ENCODE measurements at places on chromosomes 3 and 15.
A peak's percentile ranks its signal among the peaks of the same experiment; 100 is the strongest.

GRCh38 chr15:90001683-90002427 is 731 bp downstream of the ZNF710 start:
- DNase-seq: peak; percentile 64

DNA sequence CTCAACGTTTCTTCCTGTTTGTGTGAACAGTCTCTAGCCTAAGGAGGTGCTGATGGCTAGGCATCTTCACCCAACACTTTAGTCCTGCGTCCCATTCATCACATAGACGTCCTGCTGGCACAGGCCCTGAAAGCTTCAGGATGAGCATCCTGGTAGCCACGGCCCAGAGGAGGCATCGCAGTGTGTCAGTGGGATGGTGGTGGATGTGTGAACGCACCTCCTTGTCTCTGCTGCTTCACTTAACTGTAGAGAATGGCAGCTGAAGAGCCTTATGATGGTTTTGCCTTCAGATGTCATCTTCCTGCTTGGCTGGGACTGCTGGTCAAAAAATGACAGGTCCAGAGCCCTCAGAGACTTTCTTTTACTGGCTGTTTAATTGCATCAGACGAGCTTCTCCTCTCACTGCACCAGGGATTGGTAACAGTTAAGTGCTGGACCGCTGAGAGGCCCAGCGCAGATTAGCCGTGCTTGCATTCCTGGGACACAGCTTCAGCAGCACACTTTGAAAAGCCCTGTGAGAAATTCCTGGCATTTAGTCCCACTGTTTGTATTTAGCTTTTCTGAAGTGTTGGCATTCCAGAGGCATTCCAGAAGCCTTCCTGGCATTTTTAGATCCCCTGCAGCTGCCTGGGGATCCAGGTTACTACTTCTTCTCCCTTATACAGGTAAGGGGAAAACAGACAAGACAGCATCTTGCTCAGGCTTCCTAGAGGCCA is 132.4 kb upstream of the PLXNA1 start:
- DNase-seq: peak; percentile 70

- DNase-seq: no peak
These were observed 35.9 kb upstream of the CMSS1 start for GRCh38 chr3:99781761-99782160.

DNA sequence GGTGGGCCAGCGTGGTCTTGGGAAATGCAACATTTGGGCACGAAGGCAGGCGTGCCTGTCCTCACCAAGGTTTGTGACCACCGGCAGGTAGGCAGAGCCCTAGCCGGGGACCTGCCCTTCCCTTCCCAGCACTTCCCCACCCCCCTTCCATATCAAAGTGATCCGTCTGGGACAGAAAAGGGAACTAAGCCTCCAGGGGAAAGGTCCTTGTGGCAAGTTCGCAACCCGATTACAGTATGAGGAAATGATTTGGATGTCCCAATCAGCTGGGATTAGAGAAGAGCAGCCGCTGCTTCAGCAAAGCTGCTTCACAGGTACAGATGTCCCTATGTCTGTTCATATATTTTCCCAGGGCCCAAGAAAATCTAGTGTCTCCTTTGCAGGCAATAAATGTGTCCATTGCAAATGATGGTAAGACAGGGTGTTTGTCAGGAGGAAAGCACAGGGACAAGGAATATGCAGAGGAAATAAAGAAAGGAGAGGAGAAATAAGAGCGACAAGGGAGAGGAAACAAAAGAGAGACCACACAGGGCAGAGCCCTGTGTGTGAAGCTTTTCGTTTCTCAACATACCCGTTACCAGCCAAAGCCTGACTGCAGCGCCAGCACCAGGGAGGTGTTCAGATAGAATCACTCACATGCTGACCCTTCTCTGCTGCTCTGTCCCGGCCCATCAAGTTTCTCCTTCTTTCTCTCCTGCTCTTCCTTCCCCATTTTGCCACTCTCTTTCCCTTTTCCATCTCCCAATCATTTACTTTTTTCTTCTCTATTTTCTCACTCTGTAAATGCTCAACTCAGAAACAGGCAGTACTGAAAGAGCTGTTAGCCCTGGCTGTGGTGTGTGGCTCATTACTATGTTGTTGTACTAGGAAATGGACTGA is 17.4 kb upstream of the SECISBP2L start:
- DNase-seq: no peak

DNA sequence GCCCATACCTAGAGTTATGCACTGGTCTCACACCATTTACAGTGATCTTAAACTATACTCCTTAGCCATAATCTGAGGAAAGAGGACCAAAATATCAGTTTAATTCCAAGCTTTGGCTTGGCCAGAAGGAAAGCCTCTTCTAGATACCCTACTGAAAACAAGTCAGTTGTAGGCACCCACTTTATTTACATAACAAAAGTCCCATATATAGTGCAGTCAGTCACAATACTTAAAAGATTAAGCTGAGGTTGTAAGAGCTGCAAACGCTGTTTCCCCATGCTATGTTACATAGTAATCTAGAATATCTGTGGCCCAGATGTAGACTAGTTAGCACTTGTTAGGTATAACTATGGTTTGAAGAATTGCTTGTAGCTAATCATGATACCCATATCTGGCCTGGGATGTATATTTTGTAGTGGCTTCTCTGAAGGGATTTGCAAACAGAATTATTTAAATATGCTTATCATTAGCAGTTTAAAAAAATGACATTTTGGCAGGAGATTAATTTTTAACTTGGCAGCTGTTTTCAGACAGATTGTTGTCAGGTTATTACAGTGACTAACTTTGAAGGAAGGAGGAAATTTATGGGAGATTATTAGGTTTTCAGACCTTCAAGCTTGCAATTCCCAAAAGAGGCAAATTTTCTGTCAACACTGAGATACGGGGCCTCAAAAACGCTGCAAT is 160.4 kb upstream of the SLC2A2 start:
- no peak for DNase-seq

GRCh38 chr3:134338201-134338512 is 36.1 kb downstream of the AMOTL2 start:
- no peak for DNase-seq

- DNase-seq: no peak
These were observed 79.5 kb upstream of the BHLHE40 start for GRCh38 chr3:4899710-4900109.

- DNase-seq: no peak
These were observed 18.1 kb downstream of the PLA2G4B start for GRCh38 chr15:41856716-41857115.

DNA sequence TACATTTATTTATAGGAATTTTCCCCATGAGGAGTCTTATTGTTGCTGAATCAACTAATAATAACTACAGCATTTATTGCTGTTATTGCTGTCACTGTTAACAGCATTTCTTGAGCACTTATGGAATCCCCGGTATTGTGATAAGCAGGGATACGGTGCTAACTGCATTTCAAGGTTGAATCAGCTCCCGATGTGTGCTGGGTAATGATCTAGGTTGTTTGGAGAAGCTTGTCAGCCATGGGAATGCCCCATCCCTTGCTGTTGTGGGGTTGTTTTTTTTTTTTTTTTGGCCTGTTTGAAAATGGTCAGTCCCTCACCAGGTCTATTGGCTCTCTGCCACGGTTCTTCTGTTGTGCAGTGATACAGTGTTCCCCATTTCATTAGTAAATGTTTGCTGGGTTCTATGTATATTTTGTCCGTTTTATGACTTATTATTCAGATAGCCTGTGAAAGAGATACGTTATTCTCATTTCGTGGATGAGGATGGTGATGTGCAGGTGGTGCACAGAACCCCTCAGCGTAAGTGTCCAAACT is 48.5 kb downstream of the MED12L start:
- no peak for DNase-seq

DNA sequence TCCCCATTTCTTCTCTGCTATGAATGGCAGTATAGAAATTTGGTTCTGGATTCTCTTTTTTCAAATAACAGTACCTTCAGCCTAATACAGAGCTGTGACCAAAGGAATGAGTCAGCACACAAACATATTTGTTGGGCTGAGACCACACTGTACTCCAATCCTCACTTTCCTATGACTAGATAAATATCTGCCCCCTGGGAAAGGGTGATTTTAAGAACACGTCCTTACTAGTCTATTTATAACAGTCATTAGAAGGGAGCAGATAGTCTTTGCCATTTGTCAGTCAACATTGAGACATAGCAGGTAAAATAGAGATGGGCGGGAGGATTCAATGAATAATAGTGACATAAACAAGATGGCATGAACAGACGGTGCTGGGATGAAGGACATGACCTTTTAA is 461.3 kb downstream of the MCTP2 start:
- peak; percentile 12 for DNase-seq

DNA sequence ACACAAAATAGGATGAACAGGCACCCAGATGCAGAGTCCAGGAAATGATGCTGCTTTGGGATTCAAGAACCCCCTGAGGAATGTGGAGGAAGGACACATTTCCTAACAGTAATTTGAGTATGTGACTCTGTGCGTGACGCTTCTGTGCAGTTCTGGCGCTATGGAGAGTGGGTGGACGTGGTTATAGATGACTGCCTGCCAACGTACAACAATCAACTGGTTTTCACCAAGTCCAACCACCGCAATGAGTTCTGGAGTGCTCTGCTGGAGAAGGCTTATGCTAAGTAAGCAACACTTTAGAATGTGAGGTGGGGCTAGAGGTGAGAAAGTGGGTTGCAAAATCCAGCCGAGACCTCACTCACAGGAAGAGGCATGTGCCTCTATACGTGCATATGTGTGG is 28.3 kb downstream of the CAPN3 start:
- no peak for DNase-seq

DNA sequence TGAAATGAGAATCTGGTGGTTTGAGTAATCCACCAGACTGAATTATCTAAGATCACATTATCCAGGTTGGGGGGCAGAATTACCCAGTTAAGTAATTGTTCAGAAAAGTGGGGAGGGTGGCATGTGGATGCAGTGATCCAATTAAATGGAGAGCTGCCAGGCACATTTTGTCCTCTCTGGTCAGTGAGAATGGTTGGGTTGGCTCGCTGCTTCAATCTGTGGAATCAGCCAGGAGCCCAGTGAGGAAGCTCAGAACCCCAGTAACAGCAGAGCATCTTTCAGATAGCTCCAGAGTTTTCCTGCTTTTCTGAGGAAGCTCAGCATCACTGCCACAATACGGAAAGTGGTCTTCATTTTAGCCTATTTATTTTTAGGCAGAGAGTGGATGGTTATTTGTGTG is 6.4 kb upstream of the EXOG start:
- DNase-seq: no peak

GRCh38 chr3:107989661-107990060 is 101.2 kb downstream of the CD47 start:
- DNase-seq: no peak

GRCh38 chr15:77037388-77038209 is 33.3 kb downstream of the TSPAN3 start:
- DNase-seq: no peak

GRCh38 chr3:100993309-100993708 is at the start of gene ABI3BP:
ABI3BP (minus strand) TSS chr3:100993421; CDS start chr3:100993384, 37 bp downstream.
- peak; percentile 65 for DNase-seq

- DNase-seq: no peak
These were observed 209.7 kb upstream of the RARB start for GRCh38 chr3:25218362-25218761.

- DNase-seq: no peak
These were observed 32.4 kb downstream of the THBS1 start for GRCh38 chr15:39613271-39613670.

GRCh38 chr3:186168976-186169375 is 60.1 kb upstream of the ETV5 start:
- no peak for DNase-seq

- no peak for DNase-seq
These were observed 376.8 kb upstream of the ALCAM start for GRCh38 chr3:104989878-104990277.

GRCh38 chr15:28944286-28944685 is 58.5 kb downstream of the APBA2 start:
- no peak for DNase-seq

GRCh38 chr3:52090933-52091468 is 34.6 kb upstream of the DUSP7 start:
- no peak for DNase-seq

- no peak for DNase-seq
These were observed 35.2 kb downstream of the CADM2 start for GRCh38 chr3:84993956-84994355.

DNA sequence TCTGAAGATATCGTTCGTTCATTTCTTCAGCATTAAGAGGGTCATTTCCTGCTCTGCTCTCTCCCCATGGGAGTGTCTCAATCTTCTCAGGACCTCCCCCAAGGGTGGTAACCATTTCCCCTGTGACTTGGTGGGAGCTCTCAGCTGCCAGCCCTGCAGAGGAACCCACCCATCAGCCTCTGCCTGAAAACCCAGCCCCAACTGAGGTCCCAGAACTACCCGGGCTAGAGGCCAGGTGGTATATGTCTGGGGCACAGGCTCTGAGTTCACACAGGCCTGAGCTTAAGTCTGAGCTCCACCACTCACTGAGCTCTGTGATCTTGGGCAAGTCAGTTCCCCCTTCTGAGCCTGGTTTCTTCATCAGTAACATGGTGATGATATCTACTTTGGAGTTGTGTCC is 10.0 kb upstream of the ATP2B2 start:
- DNase-seq: no peak

DNA sequence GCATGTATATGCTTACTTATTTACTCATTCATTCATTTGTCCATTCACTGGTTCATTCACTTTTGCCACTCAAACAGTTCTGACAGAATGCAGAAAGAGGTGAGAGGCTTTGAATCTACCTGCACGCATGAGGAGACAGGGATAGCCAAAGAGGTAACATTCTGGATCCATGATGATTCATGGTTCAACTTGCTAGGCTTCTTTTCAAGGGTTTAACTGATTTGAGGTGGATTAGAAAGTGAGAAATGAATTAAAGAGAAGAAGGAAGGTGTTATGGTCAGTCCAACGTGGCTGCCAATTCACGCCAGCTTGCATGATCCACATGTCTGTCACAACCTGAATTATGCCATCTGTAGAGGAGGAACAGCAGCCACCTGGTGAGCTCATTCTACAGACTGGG is 260.6 kb downstream of the ARRDC4 start:
- no peak for DNase-seq

GRCh38 chr3:41853540-41854196 is 108.2 kb downstream of the ULK4 start:
- DNase-seq: no peak

DNA sequence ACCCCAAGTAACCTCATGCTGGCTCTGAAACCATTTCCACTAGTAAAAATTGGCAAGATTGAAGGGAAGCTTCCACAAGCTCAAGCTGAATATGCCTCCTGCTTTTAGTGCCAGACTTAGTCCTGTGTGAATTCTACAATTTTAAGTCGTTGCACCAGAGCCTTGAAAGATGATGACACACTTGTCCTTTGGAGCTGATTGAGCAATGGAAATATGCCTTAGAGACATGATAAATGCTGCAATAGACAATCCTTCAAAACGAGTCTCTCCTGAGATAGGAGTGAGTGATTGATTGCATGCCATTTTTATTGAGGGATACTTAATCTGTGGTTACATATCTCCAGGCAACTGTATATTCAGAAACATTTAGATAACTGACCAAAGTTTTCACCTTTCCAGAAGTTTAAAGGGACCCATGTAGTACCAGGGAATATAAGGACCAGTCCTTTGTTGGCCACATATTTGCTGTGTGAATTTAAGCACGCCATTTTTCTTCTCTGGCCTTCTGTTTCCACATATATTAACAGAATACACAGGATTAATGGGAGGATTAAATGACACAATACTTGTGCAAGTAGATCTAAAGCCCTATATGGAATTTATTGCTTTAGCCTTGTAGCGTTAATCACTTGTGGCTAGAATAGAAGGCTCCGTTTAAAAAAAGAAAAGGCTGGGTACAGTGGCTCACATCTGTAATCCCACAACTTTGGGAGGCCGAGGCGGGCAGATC is 65.1 kb downstream of the PPARG start:
- DNase-seq: no peak
